ENCODE measurements at places on chromosomes 7 and 10.

GRCh38 chr10:86366902-86367151 is 232 bp upstream of the GRID1 start:
- DNase-seq = no peak

GRCh38 chr7:113379746-113380145 is 261.4 kb upstream of the SMIM30 start:
- no peak for DNase-seq

GRCh38 chr10:91796331-91797047 is 1.7 kb upstream of the TNKS2 start:
- DNase-seq = peak; percentile 68

DNA sequence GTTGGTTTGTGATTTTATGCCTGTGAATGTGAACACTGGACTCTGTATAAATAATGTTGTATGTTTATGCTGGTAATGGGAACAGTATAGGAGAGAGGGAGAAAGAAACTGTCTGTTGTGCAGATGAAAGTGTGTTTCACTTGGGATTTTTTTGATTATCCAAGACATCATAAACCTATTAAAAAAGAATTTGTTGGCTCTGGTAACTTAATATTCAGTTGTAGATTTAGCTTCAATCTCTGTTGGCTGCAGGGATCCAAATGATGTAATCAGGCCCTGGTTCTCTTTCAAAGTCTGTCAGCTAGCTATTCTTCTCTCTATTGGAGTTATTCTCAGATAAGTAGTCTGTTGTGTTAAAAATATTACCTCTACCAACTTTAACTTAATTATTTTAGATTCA is 168.8 kb upstream of the RHOBTB1 start:
- DNase-seq = no peak

GRCh38 chr10:13400196-13400965 is 52.3 kb upstream of the SEPHS1 start:
- no peak for DNase-seq

DNA sequence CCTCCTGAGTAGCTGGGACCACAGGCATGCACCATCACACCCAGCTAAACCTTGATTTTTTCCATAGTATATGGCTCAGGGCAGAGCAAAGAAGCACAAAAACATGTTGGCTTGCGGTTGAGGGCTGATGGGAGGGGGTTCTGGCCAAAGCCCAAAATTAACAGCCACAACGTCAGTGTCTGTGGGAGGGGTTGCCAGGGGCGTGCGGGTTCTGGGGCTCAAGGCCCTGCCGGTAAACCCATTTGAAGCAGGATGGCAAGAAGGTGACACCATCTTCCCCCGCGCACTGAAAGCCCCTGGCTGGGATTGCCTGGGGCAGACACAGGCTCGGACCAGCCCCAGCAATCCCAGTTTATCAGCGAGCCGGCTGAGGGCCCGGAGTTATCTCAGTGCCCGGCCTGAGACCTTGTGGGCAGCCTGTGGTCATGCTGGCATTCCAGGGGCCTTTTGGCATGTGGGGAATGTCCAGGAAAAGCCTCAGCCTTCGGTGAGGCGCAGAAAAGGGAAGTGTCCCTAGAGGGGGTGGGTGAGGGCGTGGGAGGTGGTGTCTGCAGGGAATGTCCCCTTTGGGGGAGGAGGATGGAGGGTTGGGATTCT is 167.7 kb upstream of the TNRC18 start:
- no peak for DNase-seq

GRCh38 chr7:17548014-17548653 is 249.7 kb downstream of the AHR start:
- DNase-seq = no peak

DNA sequence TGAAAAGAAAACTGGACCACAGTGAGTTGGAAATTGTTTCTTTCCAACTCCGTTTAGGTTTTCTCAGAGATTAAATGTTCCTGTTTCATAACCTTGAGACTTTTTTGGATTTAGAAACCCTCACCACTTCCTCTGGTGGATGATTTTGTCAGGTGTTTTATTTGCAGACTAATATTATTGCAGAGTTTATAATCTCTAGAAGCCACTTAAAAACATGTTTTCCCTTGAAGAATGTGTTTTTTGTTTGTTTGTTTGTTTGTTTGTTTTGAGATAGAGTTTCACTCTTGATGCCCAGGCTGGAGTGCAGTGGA is 520 bp upstream of the MICU1 start:
- no peak for DNase-seq

DNA sequence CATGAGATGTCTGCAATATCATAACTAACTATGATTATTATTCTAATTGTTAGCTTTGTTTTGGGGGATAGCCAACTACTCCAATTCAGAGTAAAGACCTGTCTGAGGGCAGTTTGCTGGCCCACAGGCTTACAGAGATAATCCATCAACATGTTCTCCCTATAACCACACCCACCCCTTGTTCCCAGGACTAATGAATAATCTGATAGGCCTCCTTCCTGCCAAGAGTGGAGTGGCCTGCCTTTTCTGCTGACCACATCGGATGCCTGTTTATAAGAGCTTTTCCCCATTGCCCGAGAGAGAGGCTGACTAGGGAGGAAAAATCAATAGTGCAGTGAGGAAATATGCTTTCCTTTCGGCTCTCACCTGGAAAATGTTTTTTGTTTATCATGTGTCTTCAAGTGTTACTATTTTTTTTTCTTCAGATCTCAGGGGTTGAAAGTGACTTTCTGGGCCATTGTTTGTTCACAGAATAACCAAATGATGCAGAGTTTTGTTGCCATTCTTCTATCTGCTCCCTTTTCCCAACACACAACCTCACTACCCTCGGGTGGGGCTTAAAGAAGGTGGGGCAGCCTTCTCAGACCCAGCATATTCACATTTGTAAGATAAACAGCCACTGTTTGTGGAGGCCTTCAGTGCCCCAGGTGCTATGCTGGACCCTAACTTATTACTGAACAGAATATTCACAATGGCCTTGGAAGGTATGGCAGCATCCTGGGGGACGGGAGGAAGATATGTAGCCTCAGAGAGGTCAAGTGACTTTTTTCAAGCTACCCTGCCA is 38.4 kb downstream of the PLPP4 start:
- no peak for DNase-seq

- no peak for DNase-seq
Observed at GRCh38 chr10:60810437-60811182, 32.3 kb downstream of the CDK1 start.

All from activated CD4-positive, alpha-beta T cell treated with anti-CD3 and anti-CD28 coated beads, Interleukin-2, amount 10 ng/mL, durations not matched to agents 7 days and 5 days (primary cell).